ENCODE measurements at places on chromosomes 3 and 15. TPM values are rescaled to one million over a fixed set of nuclear protein-coding genes. Genes with fewer than 3 reads are reported as not detected.

DNA sequence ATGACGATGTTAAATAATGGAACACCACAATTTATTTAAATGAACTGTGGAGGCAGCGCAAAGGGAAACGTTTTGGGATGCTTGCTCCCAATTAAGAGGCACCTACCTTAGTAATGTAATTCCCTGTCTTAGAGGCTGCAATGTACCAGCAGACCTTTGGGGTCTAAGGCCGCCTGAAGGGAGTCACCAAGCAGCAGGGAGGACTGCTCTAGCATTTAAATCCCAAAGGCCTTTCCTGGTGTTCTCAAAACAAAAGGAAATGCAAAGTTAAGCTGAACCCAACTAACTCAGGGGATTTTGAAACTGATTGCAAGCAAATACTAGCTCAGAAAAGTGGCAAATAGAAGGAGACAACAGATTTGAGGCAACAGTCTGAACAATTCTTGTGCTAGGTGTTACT lies 510.8 kb downstream of the GABRG3 start:
- no peak for DNase-seq

TEX9 gene
- total RNA-seq: under 0.01 TPM

DNA sequence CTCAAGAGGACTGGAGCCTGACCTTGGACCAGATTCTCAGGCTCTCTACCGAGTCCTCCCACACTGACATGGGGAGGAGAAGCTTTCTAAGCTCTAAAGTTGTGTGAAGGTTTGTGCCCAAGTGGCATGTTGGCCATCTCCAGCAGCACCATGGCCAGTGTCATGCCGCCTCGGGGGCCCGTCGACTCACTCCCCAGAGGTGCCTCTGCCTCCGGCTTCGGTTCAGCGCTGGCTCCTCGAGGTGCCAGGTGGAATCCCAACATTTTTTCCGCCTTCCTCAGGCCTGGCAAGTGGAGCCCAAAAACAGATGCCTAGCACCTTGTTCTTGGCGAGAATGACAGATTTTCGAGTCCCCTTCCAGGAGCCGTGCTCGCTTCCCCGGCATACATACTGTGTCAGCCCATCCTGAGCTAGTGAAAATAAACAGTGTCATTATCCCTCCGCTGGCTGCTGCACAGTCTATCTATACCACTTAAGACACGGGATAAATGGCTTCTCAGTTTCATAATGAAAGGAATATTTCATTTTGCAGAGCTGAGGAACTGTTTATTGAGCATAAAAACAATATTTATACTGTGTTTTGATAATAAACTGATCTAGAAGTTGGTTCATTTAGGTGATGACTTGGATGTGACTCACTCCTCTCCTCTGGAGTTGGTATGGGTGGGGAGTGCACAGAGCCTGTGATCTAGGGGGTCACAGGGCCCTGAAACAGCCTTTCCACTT lies 328.5 kb upstream of the TLE3 start:
- DNase-seq: no peak

DNA sequence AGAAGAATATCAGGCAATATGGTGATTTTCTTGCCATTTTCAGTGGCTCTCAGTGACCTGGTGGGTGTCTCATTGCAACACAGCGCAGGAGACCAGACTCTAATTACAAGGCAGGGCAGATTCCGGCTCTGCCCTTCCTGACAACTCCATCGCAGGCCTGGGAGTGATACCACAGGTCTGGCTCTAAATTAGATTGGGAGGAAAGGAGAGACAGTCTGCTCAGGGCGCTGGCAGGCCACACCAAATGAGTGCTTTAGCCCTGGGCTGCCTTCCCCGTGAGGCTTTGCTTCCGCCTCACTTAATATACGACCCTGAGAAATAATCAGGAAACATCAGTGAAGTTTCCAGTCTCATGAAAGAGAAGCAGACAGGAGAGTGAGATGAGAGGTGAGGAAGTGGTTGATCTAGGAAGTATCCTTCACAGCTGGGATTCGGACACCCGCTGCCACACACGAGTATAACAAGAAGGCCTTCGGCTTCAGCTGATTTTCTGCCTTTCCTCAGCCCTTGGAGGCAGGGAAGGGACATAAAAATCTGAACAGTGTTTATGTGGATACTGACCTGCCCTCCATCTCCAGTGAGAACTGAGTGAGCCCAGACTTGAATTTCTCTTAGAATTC lies 73.7 kb upstream of the PROK2 start:
- no peak for DNase-seq

GRCh38 chr3:15462451-15462850 lies 35.1 kb downstream of the EAF1 start:
- DNase-seq: no peak

DNA sequence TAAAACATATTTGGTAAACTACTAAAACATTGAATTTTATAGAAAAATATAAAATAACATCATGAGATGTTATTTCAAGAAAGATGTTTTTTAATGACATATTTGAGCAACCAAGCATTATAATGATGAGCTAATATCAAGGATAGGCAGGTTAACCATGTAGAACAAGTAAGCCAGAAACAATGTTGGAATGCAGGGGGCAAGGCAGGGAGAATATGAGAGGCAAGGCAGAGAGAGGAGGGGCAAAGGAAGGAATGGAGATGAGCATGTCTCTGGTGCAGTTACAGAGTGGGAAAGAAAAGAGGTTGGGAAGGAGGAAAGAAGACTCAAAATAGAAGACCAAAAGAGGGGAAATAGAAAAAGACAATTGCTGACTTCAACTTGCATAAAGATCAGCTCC lies 390.4 kb downstream of the MCTP2 start:
- DNase-seq: no peak

- no peak for DNase-seq
Measured at GRCh38 chr3:171005648-171006047, 20.9 kb downstream of the SLC2A2 start.

CERS3 gene
- total RNA-seq: not detected

DNA sequence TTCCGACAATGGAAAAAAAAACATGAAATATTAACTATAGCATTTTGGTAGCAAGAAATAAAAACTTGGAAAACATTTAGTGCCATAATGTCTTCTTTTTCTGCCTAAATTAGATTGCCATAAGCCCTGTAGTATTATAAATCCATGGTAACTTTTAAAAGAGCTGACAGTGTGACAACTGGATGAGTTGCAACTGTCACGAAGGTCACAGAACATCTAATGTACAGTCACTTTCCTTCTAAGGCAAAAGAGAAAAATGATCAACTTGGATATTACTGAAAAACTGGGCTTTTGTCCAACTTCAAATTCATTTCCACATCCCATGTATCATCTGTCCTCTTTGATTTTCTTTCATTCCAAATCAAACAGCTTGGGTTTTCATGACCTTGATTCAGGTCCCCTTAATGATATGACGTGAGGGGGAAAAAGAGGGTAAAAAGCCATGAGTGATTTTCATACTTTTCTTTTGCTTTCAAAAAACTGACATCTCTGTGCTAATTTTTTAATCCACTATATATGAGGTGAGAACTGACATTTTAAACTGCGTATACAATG lies 602 bp downstream of the CPB1 start:
- DNase-seq: no peak

PATL2 gene
- total RNA-seq: not detected

DNA sequence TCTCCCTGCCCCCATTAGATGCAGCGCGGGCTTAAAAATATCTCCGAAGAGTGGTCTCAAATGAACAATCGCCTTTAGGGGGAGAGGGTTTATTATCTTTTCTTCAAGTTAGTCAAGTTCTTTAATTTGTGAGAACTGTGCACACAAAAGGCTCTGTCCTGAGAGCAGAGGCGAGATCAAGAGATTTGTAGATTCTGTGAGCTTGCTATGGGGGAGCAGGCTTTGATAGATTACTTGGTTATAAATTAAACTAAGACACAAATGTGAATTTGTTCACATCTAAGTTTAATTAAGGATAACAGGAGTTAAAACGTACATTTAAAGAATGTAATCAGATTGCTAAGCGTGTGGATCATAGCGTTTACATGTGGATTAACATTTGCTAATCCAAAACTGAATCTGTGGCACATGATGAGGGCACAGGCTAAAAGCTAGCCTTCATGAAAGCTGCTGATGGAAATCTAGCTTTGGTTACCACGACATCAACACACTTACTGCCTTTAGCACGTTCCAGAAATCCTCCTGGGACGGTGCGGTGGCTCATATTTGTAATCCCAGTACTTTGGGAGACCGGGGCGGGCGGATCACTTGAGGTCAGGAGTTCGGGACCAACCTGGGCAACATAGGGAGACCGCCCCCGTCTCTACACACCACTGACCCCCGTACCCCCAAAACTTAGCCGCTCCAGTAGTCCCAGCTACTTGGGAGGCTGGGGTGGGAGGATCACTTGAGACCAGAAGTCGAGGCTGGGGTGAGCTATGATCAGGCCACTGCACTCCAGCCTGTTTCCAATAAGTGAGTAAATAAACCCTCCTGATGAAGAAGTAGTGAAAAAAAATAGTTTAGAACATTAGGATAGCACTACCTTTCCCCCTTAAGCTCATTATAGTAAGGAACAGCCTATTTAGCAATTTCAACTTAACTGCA lies 1.0 kb upstream of the PRTG start:
- no peak for DNase-seq

DNA sequence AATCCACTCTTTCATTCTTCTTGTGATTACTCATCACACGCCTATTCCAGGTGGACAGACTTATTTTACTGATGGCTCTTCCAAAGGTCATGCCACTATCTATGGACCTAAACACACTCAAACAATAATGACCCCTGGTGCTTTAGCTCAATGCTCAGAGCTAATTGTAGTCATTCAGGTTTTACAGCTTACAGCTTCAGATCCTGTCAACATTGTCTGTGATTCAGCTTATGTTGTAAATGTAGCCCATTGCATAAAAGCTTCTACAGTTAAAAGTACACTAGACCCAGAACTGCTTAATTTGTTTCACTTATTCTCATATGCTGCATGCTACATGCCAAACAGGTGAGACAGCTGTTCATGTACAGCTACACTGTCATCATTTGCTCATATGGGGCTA lies 49.2 kb downstream of the LSM3 start:
- DNase-seq: no peak

- DNase-seq: no peak
Measured at GRCh38 chr15:94174399-94174802, 57.0 kb upstream of the MCTP2 start.

GRCh38 chr3:188196232-188196990 lies 42.5 kb downstream of the LPP start:
- no peak for DNase-seq

GRCh38 chr15:72584006-72584405 lies 70.5 kb upstream of the GOLGA6B start:
- no peak for DNase-seq

DNA sequence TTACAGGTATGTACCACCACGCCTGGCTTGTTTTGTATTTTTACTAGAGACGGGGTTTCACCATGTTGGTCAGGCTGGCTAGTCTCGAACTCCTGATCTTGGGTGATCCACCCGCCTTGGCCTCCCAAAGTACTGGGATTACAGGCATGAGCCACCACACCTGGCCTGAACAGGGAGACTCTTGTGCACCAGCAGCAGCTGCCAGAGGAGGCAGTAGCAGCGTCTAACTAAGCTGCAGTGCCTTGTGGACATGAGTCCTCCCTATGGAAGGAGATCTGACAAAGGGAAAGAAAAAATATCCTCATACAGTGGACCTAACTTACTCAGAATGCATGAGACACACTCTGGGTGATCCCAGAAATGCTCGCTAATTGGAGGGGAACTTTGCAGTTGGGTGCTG lies 36.8 kb upstream of the NEO1 start:
- DNase-seq: no peak

- DNase-seq: no peak
Measured at GRCh38 chr15:32130823-32131222, 100.5 kb downstream of the CHRNA7 start.

DNA sequence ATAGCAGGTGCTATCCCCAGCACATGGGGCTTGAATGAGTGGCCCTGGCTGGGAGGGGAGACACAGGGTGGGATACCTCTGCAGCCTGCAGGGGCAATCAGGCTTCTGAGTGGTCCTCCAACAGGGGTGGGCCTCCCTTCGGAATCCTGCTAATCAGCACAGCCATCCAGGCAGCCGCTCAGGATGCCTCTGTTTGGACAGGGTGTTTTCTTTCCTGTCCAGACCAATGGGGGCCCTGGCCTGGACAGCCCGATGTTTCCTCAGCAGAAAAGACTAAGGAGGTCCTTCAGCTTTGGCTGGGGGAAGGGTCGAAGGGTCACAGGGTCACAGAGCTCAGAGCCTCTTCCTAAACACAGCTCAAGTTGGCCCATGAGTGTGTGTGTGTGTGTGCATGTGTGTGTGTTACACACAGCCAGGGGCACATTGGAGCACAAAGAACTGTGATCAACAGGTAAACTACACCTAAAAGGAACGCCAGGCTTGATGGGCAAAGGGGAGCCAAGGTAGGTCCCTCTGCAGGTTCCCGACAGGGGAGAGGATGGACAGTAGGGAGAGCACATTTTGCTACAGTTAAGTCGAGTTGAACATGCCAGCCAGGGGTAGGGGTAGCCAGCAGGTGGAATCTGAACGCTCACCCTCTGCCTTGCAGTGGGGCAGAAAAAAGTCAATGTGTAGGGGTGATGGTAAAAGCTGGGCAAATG lies 1.1 kb upstream of the HAPLN3 start:
- peak; percentile 82 for DNase-seq

DNA sequence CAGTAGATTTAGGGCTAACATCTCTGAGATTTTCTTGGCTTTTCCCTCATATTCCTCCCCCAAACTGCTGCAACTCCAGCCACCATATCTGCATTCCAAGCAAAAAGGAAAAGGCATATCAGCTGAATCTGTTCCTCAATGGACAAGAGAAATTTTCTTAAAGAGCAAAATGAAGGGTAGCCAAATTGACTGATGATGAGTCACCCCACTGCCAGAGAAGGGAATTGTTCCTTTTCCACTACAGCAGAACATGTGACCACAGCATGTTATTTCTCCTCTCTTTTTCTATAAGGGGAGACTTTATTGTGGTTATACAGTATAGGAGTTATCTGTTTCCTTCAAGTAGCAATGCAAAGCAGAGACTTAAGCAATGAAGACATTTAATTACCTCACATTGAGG lies 172.5 kb downstream of the MTHFS start:
- DNase-seq: peak; percentile 27

DNA sequence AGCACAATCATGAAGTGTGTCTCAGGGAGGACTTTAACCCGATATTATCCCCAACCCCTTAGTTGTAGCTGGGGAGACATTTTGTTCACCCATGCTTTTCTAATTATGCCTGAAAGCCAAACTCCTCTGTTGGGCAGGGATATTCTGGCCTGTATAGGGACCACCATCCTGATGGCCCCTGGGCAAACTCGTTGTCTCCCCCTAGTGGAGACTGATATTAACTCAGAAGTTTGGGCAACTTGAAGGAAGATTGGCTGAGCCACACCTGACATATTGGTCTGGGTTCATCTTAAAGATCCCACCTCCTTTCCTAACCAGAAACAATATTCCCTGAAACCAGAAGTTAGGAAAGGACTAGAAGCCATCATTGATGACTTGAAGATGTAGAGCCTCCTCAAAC lies 42.3 kb downstream of the TM4SF18 start:
- DNase-seq: peak; percentile 22

- no peak for DNase-seq
Measured at GRCh38 chr15:52394118-52394517, 98.5 kb upstream of the MYO5C start.

ACSBG1 gene
- not detected for total RNA-seq

GRCh38 chr3:63931290-63931689 lies 19.1 kb upstream of the SCAANT1 start:
- DNase-seq: no peak
